ENCODE measurements at places on chromosomes 3 and 15. TPM values are rescaled to one million over a fixed set of nuclear protein-coding genes. Genes with fewer than 3 reads are reported as not detected.
A peak's percentile ranks its signal among the peaks of the same experiment; 100 is the strongest.

DNA sequence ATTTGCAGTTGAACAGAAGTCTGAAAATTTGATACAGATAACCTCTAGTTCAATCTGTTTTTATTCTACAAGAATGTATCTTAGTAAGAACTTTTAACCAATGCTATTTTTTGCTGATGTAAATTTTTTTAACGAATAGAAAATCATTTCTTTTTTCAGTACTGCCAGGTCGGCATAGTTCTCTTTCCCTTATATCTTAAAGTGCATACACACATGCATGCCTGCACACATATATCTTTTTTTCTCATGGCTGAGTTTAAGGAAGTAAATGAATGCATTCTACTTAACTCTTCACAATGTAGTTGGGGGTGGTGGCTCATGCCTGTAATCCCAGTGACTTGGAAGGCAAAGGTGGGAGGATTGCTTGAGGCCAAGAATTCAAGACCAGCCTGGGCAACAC, 48.4 kb downstream of the BLM start:
- DNase-seq, result no peak

DNA sequence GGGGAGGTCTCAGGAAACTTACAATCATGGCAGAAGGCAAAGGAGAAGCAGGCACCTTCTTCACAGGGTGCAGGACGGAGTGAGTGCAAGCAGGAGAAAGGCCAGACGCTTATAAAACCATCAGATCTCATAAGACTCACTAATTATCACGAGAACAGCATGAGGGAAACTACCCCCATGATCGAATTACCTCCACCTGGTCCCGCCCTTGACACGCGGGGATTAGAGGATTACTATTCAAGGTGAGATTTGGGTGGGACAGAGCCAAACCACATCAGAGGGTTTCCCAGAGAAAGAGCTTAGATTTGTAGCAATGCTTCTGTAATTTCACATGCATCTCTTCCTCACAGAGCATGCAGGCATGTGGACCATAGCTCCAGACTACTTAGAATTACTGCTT, 615.7 kb upstream of the UBE2E2 start:
- no peak for DNase-seq

GRCh38 chr3:146544929-146545528, 622 bp upstream of the PLSCR1 start:
- no peak for DNase-seq

- peak; percentile 94 for DNase-seq
Measured at GRCh38 chr3:67000009-67000408, 1.9 kb downstream of the KBTBD8 start.

Gene GAP43
- total RNA-seq, result not detected

Gene TUSC7
- not detected for total RNA-seq

Gene RBMS3
- total RNA-seq, result 5.9 TPM
